ENCODE measurements at places on chromosomes 16 and 17.

DNA sequence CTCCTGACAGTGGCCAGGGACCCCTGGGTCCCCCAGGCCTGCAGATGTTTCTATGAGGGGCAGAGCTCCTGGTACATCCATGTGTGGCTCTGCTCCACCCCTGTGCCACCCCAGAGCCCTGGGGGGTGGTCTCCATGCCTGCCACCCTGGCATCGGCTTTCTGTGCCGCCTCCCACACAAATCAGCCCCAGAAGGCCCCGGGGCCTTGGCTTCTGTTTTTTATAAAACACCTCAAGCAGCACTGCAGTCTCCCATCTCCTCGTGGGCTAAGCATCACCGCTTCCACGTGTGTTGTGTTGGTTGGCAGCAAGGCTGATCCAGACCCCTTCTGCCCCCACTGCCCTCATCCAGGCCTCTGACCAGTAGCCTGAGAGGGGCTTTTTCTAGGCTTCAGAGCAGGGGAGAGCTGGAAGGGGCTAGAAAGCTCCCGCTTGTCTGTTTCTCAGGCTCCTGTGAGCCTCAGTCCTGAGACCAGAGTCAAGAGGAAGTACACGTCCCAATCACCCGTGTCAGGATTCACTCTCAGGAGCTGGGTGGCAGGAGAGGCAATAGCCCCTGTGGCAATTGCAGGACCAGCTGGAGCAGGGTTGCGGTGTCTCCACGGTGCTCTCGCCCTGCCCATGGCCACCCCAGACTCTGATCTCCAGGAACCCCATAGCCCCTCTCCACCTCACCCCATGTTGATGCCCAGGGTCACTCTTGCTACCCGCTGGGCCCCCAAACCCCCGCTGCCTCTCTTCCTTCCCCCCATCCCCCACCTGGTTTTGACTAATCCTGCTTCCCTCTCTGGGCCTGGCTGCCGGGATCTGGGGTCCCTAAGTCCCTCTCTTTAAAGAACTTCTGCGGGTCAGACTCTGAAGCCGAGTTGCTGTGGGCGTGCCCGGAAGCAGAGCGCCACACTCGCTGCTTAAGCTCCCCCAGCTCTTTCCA, 25.1 kb downstream of the C1QTNF1 start:
- DNase-seq = no peak

DNA sequence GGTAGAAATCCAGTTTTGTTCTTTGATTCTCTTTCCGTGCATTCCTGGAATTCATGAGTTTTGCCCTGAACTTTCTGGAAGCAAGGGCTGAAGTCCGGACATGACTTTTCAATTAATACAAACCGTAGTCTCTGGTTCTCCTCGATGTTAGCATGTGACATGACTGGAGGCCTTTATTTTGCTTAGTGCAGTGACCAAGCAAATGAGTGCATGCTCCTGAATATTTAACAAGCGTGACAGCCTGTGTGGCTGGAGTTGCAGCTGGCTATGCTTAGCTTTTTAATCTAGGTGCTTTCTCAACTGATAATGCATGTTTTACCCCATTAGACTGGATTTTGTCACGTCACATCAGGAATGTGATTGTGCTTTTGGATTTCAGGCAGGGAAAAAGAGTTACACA, 302.1 kb downstream of the MAP2K6 start:
- DNase-seq = no peak

- no peak for DNase-seq
Observed at GRCh38 chr17:73984941-73985340, 218.5 kb upstream of the RPL38 start.

DNA sequence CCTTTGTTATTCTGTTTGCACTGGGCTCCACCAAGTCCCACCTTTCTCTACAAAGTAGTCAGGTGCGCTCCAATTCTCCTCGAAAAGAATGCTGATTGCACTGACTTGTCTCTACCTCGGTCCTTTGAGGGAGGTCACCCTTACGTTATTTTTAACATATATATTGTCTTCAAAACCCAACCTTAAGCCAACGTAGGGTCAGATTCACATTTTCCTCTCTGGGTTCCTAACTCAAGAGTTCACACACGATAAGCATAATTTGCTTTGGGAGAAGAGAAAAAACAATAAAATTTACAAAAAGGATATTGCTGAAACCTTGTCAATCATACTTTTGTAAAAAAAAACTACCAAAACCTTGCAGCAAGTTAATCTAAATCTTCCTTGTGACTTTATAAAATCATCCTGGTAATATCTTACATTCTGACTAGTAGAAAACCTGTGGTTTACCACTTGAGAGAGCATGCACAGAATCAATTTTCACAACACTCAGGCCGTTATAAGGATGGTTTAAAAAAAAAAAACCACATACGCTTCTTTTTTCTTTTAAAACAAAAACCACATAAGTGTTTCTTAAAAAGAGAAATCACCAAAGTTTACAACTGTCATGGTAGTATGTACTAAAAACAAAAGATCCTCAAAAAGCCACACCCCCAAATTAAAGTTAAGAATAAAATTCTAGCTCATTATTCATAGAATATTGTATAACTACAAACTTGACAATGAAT, 72.2 kb upstream of the TRAP1 start:
- DNase-seq = no peak
